ENCODE measurements at places on chromosomes 1 and 21.

GRCh38 chr21:26077521-26077920, 93.0 kb downstream of the APP start:
- no peak for DNase-seq

- no peak for DNase-seq
Measured at GRCh38 chr21:14630556-14631069, 84.5 kb upstream of the SAMSN1 start.

GRCh38 chr1:14866911-14867612, 268.6 kb downstream of the KAZN start:
- DNase-seq: no peak

DNA sequence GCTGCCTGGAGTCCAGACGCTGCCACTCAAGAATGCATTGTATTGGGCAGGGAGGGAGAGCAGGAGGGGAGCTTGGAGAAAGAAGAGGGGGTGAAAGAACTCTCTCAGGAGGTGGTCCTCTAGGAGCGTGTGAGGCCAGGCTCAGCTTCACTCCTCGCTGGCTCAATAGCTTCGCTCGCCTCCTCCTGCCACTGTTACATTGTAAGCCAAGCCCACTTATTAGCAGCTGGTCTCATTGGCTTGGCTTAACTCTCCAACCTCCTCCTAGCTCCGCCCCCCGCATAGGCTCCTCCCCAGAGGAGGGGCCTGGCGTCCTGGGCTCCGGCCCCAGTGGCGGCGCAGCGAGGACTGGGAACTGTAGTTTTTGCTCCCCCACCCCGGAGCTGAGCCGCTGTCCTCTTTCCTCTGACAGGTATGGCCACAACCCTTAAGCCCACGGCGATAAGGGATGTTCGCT, at the start of gene KCNN3:
TSS of gene KCNN3 (minus strand) at position 167 of the 457 bp plus-strand sequence. CDS start 317 bp downstream, outside the sequence.
- DNase-seq: peak; percentile 72

- no peak for DNase-seq
Measured at GRCh38 chr1:62213075-62213914, 18.6 kb downstream of the L1TD1 start.

DNA sequence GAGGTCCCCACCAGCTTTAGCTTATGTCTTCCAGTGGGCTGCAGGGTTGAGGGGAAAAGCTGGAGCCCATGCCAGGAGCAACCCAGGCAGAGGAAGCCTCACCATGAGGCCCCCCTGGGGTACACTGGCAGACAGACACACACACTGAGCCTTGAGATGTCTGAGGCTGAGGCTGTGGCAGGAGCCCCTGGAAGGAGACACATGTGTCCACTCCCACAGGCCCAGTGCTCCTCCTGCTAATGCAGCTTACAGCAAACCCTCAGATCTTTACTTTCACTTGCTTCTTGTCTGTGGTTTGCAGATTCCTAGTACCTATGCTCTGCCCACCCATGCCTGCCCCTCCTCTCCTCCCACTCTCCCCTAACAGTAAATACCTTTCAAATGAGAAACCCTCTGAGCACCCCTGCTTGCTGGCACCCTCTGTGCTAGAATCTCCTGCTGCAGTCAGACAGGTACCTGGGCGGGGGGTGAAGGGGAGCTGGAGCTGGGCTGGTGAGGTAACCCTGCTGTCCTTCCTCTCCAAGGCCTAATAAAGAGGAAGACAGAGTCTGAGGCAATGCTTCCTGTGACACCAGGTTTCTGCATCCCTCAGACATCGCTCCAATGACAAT, 63.4 kb upstream of the NEK2 start:
- no peak for DNase-seq

DNA sequence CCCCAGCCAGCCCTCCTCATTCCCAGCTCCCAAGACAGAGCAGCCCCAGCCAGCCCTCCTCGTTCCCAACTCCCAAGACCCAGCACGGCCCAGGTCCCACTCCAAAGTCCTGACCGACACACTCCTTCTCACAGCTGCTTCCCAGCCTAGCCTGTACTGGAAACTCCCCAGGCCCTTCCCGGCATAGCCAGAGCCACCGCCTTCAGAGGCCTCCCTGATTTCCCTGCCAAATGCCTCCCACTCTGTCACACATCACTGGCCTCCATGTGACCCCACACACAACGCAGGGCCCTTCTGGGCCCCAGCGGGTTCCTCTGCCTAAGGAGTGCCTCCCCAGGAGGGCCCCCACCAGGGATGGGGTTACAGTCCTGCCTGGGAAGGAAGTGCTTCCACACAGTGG, 2.8 kb downstream of the UBE2J2 start:
- no peak for DNase-seq

GRCh38 chr1:221782477-221782876, 40.6 kb upstream of the DUSP10 start:
- DNase-seq: no peak

- DNase-seq: no peak
Measured at GRCh38 chr1:188314557-188315137, 1485.9 kb downstream of the PLA2G4A start.

- DNase-seq: no peak
Measured at GRCh38 chr1:248750496-248750895, 5.1 kb downstream of the LYPD8 start.

GRCh38 chr1:1990222-1990621, 13.4 kb downstream of the CFAP74 start:
- no peak for DNase-seq

- peak; percentile 33 for DNase-seq
Measured at GRCh38 chr1:43021547-43022474, 63.1 kb upstream of the SLC2A1 start.

DNA sequence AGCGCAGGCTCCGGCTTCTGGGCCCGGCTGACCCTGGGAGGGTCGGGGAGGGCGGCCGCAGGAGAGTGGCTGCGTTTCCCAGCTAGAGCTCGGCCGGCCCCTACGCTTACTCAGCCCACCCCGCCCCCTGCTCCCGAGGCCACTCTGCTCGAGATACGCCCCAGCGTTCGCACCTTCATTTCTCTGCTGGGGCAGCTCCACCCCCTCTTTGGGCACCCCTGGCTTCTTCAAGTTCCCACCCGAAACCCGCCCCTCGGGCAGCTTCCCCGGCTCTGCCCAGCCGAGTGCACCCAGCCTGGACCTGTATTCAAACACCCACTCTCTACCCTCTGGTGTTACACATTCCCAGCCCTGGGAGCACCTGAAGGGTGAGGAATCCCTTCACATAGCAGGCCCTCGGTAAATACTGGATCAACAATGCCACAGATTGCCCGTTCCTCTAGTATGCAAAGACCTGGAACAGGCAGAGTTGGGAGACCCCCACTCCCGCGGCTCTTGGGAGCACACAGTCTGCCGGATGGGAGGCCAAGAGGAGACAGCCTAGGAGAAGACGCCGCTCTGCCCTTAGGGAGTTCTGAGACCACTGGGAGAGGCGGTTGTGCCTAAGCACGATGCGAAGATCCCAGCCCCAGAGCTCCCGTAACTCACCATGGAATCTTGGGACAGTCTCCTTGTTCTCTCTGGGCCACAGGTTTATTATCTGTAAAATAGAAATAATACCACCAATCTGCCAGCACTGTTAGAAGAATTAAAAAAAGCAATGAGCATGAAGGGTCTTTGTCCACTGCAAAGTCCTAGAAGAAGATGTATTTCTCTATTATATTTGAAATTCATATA, 566 bp upstream of the PAQR7 start:
- no peak for DNase-seq

- peak; percentile 64 for DNase-seq
Measured at GRCh38 chr1:99685516-99686180, 39.7 kb downstream of the PALMD start.

DNA sequence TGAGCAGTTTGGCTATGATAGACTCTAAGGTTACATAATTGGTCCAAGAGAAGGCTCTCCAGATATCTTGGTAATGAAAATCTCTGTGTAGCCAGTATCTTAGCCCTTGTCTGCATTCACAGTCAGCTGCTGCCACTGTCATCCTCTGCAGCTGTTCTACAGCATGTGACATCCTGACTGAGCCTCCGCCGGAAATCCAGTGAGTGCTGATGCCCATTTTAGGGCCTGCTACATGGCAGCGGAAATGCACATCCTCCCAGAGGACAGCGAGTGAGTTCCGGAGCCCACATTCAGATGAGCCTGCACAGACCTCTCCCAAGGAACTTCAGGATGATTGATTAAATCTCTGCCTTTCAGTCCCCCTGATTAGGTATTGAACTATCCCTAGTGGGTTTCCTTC, 237.1 kb downstream of the HHIPL2 start:
- no peak for DNase-seq

DNA sequence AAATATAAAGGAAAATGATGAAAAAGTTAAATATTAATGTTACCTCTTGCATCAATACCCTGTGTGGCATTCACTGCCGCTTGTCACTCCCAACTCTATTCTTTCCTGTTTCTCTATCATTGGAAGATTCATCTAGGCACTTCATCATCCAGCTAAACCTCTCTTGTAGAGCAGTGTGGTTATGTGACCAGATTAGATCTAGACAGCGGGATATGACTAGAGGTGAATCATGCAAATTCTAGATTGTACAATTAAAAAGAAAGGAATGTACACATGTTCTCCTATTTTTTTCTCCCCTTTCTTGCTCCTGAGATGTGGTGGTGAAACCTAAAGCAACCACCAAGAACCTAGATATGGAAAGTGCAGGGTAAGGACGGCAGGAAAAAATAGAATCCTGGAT, 174.1 kb downstream of the LBR start:
- DNase-seq: no peak

DNA sequence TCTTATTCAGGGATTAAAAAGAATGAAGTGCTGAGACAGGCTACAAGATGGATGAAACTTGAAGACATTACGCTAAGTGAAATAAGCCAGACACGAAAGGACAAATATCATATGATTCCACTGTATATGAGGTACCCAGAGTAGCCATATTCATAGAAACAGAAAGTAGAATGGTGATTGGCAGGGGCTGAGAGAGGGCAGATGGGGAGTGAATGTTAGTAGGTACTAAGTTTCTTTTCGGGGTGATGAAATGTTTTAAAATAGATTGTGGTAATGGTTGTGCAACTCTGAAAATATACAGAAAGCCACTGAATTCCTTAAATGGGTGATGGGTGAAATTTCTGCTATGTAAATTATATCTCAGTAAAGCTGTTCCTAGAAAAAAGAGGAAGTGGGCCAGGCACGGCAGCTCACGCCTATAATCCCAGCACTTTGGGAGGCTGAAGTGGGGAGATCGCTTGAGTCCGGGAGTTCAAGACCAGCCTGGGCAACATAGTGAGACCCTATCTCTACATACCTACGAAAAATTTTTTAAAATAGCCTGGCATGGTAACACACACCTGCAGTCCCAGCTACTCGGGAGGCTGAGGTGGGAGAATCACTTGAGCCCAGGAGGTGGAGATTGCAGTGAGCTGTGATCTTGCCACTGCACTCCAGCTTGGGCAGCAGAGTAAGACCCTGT, 15.9 kb downstream of the SLC27A3 start:
- no peak for DNase-seq

GRCh38 chr21:25300632-25301031, 306.6 kb downstream of the MRPL39 start:
- DNase-seq: no peak

DNA sequence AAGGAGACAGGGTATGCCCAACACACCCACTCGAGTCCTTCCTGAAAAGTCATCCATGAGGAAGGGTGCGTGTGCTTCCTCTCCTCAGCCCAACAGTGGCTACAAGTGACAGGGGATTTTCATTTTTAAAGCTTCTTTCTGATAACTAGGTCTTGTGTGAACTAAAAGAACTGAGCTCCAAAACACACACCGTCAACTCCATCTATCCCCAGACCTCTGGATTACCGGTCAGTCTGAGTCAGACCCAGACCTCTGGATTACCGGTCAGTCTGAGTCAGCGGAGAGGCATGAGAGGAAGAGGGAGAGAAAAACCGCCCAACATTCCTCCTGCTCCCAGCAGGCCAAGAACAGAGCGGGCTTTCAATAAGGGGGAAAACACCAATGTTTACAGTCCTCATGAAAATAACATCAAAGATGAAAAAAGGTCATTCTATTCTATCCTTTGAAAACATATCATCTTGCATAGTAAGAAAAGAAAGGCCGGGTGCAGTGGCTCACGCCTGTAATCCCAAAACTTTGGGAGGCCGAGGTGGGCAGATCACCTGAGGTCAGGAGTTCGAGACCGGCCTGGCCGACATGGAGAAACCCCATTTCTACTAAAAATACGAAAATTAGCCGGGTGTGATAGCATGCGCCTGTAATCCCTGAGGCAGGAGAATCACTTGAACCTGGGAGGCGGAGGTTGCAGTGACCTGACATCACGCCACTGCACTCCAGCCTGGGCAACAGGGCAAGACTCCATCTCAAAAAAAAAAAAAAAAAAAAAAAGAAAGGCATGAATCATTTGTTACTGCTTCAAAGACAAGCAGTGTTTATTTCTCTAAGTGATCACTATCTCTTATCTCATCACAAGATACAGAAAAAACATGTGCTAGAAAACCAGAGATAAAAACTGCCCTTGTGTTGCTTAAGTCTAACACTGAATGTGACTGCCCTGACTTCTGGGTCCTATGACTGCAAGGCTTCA, 3.4 kb downstream of the PTTG1IP start:
- no peak for DNase-seq

GRCh38 chr1:95951371-95952102, 717.5 kb downstream of the RWDD3 start:
- DNase-seq: no peak

DNA sequence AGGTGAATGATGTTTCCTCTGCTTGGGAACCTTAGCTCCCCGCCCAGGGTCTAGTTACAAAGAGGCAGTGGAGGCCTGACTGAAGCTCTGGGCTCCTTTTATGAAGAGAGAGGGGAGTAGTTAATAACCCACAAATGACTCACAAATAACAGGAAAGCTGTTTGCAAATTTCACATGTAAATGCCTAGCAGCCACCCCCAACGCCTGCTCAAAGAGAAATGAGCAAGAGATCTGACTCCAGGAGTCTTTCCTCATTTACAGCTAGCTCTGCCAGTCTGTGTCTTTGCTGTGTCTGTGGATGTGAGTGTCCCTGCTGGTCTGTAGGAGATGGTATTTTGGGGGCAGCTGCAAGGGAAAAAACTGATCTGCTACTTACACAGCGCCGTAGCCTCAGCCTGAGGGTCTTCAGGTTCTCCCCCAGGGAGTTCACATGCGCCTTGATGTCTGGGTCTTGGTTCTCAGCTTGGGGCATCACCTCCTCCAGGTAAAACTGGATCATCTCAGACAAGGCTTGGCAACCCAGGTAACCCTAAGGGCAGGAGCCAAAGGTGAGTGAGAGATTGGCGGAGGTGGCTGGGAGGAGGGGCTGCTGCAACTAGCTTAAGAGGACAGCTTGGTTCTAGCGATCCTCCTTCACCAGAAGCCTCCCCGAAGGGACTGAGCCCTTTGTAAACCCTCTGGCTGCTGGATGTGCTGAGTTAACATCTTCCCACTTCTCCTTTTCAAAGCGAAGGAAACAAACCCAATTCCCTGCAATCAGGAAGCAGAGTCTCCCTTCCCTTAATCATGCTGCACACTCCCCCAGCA, at the start of gene IL19:
TSS of gene IL19 (plus strand) at position 243 of the 807 bp plus-strand sequence. CDS start 65,890 bp downstream, outside the sequence.
- no peak for DNase-seq

- DNase-seq: no peak
Measured at GRCh38 chr1:228405979-228406228, 731 bp downstream of the TRIM11 start.

- DNase-seq: no peak
Measured at GRCh38 chr1:58896246-58897183, 112.7 kb upstream of the JUN start.

GRCh38 chr1:24364975-24365678, 46.0 kb downstream of the GRHL3 start:
- no peak for DNase-seq

Data from LNCaP clone FGC (cell line).